DMS79 (cell line): ENCODE measurements at places on chromosomes 1 and 21.

DNA sequence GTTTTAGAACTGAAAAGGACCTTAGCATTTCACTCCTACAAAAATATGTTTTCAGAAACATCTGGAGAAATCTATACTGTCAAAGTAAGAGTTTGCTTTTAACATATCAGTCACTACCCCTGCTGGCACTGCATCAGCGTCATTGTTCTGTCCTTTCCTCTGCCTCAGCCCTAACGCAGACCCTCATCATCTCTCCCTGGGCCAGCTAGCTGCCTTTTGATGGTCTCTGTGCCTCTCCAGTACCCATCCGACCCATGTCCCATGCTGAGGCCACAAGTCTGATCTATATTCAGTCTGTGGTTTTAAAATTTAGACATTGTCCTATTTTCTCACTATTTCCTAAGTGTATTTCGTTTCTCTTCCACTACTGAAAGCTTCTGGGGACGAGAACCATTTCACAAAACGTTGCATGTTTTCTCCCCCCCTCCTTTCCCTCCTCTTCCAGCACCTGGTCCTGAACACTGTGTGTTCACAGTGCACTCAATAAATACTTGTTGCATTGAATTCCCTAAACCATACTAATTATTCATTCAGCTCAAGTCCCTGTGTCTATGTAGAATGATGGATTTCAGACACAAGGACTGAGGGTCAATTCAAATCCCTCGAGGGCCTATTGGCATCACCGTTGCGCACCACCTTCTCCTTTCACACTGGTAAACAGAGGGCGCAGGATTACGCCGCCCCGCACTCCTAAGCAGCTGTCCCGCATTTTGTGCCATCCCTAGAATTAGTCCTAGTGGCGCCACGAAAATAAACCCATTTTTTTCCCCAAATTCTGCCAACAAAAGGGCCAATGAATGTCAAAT is 53.4 kb downstream of the CD2 start:
- no peak for DNase-seq

DNA sequence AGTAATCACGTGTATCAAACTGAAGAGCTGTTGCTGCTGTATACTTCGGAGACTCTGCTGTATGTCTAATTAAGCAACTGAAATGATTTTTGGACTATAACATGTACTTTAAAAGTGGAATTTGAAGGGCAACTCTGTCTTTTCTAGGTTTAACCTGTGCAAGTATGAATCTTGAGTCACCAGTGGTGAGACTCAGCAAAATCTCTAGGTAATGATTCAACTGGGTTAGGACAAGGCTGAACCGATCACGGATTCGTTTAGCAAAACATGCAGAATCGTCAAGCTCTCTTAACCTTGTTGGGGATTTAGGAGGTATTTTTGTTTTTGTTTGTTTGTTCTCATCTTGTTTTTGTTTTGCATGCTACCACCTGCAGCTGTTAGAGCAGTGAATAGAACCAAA is 149.6 kb downstream of the CYYR1 start:
- DNase-seq = no peak

- DNase-seq = no peak
These were observed 156.9 kb upstream of the SOD1 start for GRCh38 chr21:31502537-31503143.

DNA sequence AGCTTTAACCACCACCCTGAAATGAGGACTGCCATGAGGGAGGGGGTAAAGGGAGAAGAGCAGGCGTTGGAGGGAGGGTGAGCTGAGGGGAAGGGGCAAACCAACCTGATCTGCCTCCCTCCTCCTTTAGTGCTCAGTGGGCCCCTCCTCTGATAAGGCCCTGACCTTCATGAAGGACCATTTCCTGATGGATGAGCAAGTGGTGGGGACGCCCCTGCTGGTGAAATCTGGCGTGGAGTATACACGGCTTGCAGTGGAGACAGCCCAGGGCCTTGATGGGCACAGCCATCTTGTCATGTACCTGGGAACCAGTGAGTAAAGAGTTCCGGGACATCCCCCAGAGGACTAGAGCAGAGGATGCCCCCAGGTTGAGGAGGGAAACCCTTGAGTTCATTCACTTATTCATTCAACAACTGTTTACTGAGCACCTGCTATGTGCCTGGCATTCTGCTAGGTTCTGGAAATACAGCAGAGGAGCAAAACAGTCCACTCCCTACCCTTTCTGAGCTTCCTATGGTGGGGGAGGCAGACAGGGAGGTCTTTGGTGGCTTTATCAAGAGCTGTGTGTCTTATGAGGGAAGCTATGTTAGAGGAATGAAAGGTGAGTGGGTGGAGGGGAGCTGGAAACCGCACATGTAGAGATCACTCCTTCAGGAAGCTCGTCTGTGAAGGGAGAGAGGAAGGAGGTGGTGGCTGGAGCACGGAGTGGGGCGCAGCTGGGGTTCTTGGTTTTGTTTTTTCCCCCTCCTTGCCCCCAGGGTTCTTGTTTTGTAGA is 19.5 kb downstream of the SEMA4A start:
- DNase-seq = no peak

DNA sequence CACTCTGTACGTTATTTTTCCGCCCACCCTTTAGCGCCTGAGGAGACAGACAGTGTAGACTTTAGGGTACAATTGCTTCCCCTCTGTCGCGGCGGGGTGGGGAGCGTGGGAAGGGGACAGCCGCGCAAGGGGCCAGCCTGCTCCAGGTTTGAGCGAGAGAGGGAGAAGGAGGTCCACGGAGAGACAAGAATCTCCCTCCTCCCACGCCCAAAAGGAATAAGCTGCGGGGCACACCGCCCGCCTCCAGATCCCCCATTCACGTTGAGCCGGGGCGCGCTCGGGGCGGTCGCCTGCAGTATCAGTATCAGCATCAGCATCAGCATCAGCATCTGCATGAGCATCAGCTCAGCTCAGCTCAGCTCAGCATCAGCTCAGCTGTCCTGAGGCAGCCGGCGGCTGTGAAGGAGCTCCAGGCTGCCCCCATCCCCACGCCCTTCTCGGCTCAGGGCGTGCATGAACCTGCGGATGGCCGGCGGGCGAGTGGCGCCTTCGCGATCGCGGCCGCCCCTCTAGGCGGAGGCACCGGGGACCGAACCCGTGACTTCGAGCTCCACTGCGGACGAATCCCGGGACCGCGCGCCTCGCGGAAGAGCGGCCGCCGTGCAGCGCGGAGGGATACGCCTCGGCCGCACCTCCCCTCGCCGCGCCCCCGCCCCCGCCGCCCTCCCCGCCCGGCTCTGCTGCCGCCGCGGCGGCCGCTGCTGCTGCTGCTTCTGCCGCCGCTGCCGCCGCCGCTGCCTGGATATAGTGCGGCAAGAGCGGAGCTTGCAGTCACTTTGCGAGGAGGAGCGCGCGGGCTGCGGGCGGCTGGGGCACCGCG is at the start of gene NCAM2:
TSS of gene NCAM2 (plus strand) at position 774 of the 820 bp plus-strand sequence.
- no peak for DNase-seq

- DNase-seq = no peak
These were observed 6.4 kb upstream of the KANK4 start for GRCh38 chr1:62325681-62326080.

DNA sequence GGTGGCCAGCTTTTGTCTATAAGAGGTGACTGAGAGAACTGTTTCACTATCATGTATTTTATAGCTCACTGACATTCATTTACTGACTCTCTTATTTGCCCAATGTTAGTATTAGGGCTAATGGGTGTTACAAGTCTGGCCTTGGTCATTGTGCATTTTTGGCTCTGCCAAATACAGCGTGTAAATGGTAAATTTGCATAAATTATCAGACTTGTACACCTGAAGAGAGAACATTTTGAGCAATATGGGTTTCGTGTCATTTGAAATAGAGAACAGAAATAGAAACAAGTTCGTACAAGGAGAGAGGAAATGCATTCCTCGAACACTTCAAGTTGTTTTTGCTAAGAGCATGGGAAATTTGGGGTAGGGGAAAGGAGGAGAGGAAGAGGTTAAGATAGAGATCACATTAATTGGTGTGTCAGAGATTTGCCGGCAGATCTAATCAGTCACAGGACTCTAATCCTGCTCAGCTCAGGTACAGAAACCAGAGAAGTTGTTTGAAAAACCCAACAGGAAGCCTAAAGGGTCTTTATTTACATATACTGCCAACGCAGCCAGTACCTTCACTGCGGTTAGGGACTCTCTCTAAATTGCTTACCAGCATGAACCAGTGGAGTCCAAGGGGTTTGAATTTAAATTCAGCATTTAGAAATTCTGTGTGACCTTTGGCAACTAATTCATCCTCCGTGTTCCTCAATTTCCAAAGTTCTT is 261.5 kb downstream of the GPATCH2 start:
- DNase-seq = no peak

- DNase-seq = no peak
These were observed 8.8 kb downstream of the SYF2 start for GRCh38 chr1:25223471-25223870.

- DNase-seq = no peak
These were observed 5.1 kb upstream of the SSR2 start for GRCh38 chr1:156025876-156026275.

- no peak for DNase-seq
These were observed 16.7 kb downstream of the ALX3 start for GRCh38 chr1:110053552-110054428.

DNA sequence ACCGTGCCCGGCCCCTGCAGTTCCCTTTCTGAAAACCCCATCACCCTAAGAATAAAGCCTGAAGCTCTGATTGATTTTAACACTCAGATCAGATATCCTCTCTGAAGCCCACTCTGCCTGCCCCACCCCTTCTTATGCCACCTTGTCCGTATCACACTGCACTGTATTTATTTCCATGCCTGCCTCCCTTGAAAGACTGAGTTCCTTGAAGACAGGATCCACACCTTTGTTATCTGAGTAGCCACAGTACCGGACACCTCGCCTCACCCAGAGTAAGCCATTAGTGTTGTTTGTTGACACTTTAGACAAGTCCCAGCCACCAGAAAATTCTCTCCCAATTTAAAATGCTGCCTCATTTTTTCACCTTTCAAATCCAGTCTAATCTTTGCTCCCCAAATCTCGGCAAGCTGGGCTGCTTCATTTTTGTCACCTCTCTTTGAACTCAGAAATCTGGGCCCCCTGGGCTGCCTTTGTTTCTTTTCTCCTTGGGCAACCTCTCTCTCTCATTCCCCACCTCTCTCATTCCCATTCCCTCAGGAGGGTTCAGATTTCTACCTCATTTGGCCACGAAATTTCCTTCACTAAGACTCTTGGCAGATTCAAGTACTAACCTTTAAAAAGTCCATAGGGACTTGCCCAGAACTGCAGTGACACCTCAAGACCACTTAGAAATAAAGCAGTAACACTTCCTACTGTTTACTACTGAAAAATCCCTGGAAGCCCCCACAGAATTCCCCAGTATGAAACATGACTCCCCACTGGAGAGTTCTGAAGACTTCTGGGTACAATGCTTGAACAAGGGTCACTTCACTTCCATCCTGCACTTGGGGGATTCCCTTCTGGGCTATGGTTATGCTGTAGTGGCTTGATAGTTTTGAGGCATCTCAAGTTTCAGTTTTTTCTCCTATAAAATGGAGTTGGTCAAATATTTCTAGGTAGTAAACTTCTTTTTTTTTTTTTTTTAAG is 8.7 kb upstream of the PPP1R15B start:
- peak; percentile 83 for DNase-seq

GRCh38 chr1:236413688-236414087 is 19.6 kb downstream of the EDARADD start:
- no peak for DNase-seq

DNA sequence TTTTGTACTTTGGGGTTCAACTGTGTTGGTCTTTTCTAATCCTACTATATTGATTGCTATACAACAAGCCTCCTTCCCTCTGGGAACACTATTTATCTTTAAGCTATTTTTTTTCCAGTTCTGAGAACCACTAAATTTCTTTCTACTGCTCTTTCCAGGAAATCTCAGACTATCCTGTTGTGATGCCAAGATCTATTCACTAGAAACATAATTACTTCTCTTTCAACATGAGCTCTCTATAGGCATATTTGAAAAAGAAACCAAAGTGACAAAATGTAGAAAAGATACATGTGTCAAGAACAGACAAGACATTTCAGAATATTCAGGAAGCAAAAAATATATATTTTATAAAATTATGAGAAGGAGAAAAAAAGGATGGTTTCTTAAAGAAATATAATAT is 82.9 kb downstream of the SLC44A5 start:
- no peak for DNase-seq

- DNase-seq = no peak
These were observed 67.0 kb downstream of the LMX1A start for GRCh38 chr1:165289556-165289955.

- no peak for DNase-seq
These were observed 4.9 kb downstream of the ARID1A start for GRCh38 chr1:26700711-26701110.

DNA sequence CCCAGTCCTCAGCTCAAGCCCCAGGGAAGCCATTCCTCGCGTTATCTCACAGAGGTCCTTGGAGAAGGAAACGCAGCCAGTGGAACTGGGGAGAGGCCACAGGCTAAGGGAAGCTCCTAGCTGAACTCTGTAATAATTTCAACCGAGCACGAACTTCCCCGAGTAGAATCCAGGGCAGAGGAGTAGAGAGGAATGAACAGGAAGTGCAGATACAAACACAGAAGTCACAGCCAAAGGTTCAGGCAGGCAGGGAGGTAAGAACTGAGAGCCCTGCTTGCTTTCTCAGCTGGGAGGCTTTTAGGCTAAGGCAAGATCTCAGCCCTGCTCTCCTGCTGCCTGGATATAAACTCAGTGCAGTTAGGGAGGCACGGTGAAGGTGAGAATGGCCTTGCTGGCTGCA is 23.7 kb downstream of the WARS2 start:
- DNase-seq = no peak

DNA sequence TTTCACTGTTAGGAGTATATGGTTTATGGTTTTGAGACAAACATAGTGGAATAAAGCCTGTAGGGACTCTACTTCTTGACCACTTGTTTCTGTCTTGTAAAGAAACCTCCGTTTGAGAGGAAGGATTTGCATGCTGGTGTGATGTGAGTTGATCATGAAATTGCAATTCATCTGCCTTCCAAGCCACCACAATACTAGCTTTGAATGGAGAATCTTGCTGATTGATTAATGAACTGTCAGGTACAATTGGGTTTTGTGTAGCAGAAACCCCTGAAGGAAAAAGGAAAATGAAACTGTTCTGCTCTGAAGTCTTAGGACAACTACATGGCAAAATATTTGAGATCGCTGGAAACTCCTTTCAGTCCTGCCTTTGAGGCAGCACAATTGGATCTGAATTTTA is 90.7 kb downstream of the VPS13D start:
- DNase-seq = no peak

GRCh38 chr1:23037081-23037740 is 17.9 kb downstream of the KDM1A start:
- no peak for DNase-seq

DNA sequence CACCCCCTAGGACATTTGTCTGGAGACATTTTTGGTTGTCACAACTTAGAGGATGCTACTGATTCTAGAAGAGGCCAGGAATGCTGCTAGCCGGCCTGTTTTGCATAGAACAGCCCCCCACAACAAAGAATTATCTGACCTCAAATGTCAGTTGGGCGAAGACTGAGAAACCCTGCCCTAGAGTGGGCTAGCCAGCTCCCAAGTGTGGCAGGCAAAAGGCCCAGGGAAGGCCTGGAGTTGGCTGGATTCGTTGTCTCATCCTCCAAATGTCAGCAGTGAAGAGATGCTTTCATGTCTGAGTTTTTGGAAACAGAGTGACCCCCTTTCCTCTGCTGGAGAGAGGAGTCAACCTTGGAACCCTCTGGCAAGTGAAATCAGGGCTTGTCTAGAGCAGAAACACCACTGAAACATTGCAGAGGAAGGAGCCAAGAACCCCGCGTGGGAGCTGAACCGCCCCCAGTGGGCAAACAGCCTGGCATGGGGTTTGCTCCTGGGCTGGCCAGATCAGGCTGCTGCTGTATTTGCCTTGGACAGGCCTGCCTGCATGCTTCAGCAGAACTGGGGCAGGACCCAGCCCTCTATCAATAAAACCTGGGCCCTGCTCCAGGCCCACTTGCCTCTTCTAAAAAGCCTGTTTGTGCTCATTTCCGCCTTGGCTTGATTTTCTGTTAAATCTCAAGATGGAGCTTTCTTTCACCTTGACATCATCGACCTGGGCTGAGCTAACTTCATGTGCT is 32.9 kb downstream of the RASSF5 start:
- peak; percentile 86 for DNase-seq
